Activated CD4-positive, alpha-beta memory T cell treated with anti-CD3 and anti-CD28 coated beads for 36 hours (primary cell): ENCODE measurements at places on chromosomes 7 and 10. TPM values are rescaled to one million over a fixed set of nuclear protein-coding genes. Genes with fewer than 3 reads are reported as not detected.

Gene NFE2L3
- total RNA-seq, result 27.3 TPM

Gene TUBAL3
- total RNA-seq, result not detected

Gene ENTPD7
- total RNA-seq, result 3.3 TPM

Gene LIPJ
- total RNA-seq, result not detected

Gene PAOX
- total RNA-seq, result 8.8 TPM

Gene NPFFR1
- not detected for total RNA-seq

Gene TRIL
- not detected for total RNA-seq

Gene FZD8
- 0.31 TPM for total RNA-seq

DNA sequence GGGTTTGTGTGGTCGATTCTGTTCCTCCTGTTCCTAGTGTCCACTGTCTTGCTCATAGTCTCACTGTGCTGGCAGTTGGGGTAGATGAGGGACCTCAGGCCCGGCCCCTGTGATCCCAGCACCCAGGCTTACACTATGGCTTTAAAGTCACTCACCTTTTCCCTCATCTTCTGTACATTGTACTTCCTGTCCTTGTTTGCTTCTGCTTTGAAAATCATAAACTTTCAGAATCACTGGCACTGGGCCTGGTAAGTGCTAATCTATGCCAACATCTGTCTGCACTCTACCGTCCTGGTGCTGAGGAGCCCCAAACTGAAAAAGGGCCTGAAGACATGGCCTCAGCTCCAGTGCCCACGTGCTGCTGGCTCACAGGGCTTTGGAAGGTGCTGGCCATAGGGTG is 5.7 kb upstream of the TAS2R60 start:
- DNase-seq, result peak; percentile 22

DNA sequence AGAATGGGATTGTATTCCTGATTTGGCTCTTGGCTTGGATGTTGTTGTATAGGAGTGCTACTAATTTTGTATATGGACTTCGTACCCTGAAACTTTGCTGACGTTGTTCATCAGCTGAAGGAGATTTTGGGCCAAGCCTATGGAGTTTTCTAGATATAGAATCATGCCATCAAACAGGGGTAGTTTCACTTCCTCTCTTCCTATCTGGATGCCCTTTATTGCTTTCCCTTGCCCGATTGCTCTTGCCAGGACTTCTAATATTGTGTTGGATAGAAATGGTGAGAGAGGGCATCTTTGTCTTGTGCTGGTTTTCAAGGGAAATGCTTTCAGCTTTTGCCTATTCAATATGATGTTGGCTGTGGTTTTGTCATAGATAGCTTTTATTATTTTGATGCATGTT is 92.3 kb downstream of the CCDC7 start:
- no peak for DNase-seq

GRCh38 chr10:70417568-70417967 is 13.6 kb downstream of the EIF4EBP2 start:
- no peak for DNase-seq

- DNase-seq, result no peak
Measured at GRCh38 chr10:127577376-127578258, 28.5 kb downstream of the NPS start.

DNA sequence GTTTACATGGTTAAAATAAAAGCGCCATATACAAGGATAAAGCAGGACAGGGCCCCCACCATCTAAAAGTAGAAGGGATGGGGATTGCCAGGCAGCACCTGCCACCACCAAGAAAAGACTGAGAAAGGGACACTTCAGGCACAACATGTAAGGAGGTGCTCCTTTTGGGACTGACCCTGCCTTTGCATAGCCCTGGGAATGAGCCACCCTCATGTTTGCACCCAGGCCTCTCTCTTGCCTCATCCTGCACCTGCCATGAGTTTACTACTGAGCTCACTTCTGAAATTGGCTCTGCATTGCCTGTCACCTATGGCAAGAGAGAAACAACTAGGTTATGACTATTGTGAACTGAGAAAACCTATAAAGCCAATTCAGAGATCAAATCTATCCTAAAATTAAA is 489.7 kb downstream of the KCNMA1 start:
- DNase-seq, result no peak

DNA sequence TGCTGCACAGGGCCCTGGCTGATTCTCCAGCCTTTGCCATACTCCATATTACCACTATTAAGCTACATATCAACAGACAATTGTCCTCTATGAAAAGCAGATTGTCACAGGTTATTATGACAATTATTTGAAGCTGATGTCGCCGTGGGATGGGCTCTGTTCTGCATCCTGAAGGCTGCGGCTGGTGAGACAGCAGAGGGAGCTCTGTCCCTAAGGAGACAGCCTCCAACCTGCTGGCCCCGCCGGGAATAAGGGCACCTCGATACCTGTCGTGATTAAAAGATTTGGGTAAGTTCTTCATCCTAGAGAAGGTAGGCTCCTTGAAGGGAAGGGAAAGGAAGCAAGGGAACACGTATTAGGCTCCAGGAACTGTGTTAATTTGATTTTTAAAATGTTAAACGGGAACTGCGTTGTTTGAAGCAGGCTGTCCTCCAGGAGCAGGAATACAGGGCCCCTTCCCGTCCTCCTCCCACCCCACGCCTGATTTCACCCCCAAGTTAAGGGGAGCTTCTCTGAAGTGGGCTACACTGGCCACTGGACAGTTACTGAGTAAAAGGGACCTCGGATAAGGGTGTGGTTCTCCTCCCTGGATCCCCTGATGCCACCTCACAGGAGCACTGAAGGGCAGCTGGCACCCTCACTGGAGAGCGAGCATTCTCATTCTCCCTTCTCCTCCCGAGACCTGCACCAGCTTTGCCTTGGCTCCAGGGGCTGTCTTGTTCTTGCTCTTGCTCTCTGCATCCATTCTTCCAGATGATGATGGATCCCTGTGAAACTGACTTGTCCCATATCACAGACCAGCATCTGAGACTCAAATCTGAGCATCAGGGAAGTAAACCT is 11.8 kb upstream of the TIAL1 start:
- peak; percentile 49 for DNase-seq

DNA sequence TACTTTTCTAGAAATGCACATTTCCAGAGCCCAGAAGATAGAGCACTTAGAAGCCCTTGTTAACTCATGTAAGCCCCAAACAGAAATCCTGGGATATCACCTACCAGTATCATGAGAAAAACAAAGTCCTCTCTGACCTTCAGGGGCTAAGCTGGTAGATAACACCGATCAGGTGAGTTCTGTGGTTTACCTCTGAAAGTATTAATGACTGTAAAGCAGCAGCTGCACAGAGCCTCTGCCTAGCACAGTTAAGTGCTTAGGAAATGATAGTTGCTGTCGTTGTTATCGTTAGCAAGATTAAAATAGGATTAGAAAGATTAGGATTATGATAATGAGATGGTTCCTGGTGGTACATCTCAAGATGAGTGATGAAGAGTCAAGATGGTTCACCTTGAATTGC is 64.9 kb downstream of the PLXNA4 start:
- no peak for DNase-seq

DNA sequence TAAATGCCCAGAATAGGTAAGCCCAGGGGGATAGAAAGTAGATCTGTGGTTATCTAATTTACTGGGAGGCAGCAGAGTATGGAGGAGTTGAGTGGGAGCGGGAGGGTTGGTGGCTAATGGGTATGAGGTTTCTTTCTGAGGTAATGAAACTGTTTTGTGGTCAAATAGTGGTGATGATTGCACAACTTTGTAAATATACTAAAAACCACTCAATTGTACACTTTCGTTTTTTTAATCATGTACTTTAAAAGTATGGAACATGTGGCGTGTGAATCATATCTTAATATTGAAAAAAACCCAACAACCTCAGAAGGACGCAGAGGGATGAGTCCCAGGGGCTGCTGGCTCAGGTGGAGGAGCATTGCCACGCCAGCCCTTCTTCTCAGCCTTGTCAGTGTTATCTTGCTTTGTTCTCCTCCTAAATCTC is 118.1 kb downstream of the WDR11 start:
- DNase-seq, result no peak

DNA sequence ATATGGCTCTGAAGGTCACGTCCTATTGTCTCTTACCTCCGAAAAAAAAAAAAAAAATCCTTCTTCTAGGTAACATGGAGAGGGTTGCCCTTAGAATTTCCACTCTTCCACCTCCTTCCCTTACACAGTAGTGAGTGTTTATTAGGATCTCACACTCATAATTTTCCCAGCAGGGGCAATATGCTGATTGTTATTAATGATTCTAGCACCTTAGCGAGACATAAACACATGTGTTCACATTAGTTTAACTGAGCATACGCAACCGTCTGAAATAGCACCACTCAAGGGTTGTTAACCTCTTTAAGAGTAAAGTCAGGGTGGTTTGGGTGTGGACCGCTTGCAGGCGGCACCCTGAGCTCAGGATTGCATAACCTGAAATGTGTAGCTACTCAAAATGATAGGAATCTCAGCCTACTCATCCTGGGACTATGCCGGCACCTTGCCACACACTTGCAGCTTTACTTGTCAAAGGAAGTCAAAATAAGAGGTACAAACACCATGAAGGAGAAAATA is 52.2 kb downstream of the CPEB3 start:
- no peak for DNase-seq

- no peak for DNase-seq
Measured at GRCh38 chr7:70389531-70390151, 742.3 kb upstream of the GALNT17 start.

DNA sequence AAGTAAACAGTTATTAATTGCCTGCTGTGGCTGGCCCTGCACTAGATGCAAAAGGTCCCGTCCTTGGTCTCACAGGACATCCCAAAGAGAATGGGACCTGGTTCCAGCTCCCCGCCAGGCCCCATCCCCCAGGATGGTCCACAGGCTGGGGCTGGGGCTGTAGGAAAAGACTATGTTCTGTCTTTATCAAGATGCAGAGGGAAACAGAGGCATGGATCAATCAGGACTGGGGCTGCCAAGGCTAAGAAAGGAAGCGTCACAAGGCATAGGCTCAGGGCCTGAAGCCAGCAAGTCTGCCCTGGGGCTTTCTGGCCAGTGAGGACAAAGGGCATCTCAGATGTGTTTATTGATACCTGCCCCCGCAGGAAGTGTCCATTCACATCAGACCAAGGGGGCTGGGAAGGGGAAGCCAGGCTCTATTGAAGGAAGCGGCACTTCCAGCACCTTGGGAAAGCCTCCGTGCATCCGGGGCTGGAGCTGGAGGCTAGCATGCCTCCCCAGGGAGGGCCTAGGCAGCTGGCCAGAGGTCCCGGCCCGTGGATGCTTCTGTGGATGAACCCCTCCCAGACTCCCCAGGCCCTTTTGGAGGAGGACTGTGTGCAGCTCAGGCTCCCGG is 5.8 kb downstream of the VSIR start:
- no peak for DNase-seq

DNA sequence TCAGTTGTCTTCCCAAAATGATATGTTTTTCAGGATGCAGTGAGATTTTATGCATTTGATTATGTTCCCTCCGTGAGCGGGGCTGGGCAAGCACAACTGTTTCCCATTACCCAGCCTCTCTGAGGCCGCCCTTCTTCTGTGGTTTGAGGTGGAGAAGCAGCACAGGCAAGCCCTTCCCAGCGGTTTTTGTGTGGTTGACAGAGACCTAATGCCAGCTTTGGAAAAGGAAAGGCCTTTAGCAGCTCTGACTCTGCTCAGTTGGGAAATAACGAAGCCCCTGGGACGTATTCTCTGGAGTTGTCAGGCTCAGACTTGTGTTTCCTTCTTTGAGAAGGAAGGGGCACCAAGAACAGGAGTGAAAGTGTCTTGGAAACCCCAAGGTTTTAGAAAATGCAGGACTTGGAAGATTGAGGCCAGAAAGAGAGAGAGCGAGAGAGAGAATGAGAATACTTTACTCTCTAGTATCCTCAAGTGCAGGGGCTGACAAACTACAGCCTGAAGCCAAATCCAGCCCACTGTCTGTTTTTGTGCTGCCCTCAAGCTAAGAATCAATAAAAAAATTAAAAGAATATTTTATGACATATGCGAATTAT is 20.6 kb upstream of the PDCD4 start:
- no peak for DNase-seq

GRCh38 chr10:79400146-79401004 is 45.0 kb downstream of the ZCCHC24 start:
- DNase-seq, result peak; percentile 76

GRCh38 chr7:156889089-156889488 is 3.9 kb downstream of the LMBR1 start:
- no peak for DNase-seq

DNA sequence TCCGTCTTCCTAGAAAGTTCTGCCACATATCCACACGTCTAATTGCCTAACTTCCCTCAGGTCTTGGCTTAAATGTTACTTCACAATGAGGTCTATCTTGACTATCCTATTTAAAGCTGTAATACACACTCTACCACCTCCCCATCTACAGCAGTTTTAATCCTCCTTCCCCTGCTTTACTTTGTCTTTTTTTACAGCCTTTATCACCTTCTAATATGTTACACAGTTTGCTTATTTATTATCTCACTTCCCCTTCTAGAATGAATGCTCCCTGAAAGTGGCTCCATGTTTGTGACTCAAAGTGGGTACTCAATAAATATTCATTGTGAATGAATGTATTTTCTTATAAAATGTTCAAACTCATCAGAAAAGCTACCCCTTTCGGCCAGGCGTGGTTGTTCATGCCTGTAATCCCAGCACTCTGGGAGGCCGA is 13.6 kb upstream of the MICU1 start:
- DNase-seq, result no peak

DNA sequence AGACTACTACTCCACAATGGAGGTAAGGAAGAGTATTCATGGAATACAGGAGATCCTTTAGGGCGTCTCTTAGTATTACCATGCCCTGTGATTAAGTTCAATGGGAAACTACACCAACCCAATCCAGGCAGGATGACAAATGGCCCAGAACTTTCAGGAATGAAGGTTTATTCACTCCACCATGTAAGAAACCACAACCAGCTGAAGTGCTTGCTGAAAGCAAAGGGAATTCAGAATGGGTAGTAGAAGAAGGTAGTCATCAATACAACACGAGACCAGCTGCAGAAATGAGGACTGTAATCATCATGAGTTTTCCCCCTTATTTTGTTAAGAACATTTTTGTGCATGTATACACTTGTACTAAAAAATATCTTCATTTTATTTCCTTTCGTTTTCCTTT is 76.6 kb downstream of the GPR37 start:
- DNase-seq, result no peak

DNA sequence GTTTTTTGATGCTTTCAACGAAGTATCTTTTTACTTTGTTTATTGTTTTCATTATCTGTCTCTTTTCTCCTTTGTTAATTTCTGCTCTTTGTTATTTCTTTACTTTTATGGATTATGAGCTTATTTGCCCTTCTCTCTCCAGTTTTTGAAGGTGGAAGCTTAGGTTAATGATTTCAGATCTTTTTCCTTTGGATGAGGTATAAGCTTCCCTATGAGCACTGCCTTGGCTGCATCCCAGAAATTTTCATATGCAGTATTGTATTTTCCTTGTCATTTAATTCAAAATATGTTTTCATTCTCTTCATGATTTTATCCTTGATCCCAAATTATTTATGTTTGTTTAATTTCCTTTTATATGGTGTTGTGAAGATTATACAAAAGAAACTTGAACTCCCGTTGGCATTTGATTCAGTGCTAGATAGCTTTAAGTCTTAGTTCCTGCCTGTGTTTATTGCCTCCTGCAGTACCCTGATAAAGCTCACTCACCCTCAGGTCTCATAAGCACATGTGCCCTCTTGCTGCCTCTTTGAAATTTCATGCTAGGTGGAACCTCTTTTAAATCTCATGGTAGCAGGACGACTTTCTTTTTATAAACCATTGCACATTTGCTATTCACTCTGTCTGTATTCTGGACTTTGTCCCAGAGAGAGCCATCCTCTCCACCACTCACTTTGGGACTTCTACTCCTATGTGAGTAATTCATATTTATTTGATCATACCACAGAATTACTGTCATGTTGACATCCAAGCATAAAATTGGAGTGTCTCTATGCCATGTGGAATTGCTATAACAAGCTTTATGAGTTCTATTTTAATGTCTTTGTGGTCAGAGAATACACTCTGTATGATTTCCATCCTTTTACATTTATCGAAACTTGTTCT is 23.0 kb upstream of the CEP41 start:
- DNase-seq, result no peak

- no peak for DNase-seq
Measured at GRCh38 chr7:44768628-44769371, 20.2 kb downstream of the ZMIZ2 start.
